ENCODE measurements at places on chromosomes 1 and 21.

DNA sequence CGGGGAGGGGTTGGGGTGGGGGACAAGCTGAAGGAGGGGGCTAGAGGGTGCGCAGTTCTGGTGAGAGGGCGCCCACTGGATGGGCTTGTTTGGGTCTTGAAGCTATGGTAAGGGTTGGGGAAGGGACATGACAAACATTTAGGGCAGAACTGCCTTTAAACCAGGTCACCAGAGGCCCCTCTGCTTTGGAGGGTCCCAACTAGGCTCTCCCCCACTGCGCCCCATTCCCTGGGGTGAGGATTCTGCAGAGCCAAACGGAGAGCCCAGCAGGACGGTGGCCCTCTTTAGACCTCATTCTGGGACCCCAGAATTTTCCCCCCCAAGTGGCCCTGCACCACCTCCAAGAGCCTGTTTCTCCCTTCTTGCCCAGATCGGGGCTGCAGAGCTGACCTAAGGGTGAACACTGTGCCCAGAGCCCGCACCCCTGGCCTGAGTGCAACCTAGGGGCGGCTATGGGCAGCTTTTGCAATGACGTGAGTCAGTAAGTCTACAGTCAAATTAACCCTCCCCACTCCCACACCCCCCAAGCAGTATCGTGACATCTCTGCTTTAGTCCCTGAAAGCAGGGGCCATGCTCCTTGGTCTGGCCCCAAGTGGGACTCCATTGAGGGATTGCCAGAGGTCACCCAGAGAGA is 593.8 kb downstream of the MATN1 start:
- no peaks in the 10 kb centered on the region for H3K27me3 ChIP-seq
- H3K36me3 ChIP-seq = no peaks in the 10 kb centered on the region
- H3K4me3 ChIP-seq = no peak overlapping the region
- DNase-seq = no peak
- no peaks in the 10 kb centered on the region for H3K4me1 ChIP-seq
- H3K27ac ChIP-seq = no peak overlapping the region

DNA sequence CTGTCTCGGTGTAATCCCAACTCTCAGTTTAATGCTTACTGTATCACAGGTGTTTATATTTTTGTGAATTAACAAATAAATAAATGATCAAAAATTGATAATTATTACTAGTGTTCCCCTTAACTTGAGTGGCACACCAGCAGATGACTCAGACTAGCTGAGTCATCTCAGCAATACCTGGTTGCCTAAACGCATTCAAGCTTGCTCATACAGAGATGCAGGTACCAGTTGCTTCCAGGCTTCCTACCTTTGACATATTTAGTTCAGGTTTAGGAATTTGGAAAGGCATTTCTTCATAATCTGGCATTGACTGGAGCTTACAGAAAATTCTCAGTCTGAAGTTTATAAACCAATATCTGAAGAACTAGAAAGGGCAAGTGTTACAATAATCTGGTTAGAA is 78.9 kb upstream of the LMO4 start:
- no peaks in the 10 kb centered on the region for H3K27me3 ChIP-seq
- H3K4me3 ChIP-seq = no peak overlapping the region
- no peaks in the 10 kb centered on the region for H3K4me1 ChIP-seq
- no peaks in the 10 kb centered on the region for H3K36me3 ChIP-seq
- DNase-seq = no peak

GRCh38 chr1:157004806-157005205 is 40.7 kb downstream of the ARHGEF11 start:
- H3K4me1 ChIP-seq = no peaks in the 10 kb centered on the region
- no peaks in the 10 kb centered on the region for H3K36me3 ChIP-seq
- H3K27me3 ChIP-seq = no peaks in the 10 kb centered on the region
- no peak for DNase-seq

GRCh38 chr21:42027822-42028765 is 17.9 kb upstream of the ZBTB21 start:
- H3K27me3 ChIP-seq = no peaks in the 10 kb centered on the region
- no peak overlapping the region for H3K27ac ChIP-seq
- H3K36me3 ChIP-seq = no peaks in the 10 kb centered on the region
- no peaks in the 10 kb centered on the region for H3K4me1 ChIP-seq
- no peak for DNase-seq
- H3K4me3 ChIP-seq = no peak overlapping the region

- H3K4me3 ChIP-seq = no peak overlapping the region
- H3K4me1 ChIP-seq = no peaks in the 10 kb centered on the region
- no peaks in the 10 kb centered on the region for H3K27me3 ChIP-seq
- DNase-seq = no peak
Measured at GRCh38 chr1:53031732-53032131, 30.3 kb upstream of the PODN start.

DNA sequence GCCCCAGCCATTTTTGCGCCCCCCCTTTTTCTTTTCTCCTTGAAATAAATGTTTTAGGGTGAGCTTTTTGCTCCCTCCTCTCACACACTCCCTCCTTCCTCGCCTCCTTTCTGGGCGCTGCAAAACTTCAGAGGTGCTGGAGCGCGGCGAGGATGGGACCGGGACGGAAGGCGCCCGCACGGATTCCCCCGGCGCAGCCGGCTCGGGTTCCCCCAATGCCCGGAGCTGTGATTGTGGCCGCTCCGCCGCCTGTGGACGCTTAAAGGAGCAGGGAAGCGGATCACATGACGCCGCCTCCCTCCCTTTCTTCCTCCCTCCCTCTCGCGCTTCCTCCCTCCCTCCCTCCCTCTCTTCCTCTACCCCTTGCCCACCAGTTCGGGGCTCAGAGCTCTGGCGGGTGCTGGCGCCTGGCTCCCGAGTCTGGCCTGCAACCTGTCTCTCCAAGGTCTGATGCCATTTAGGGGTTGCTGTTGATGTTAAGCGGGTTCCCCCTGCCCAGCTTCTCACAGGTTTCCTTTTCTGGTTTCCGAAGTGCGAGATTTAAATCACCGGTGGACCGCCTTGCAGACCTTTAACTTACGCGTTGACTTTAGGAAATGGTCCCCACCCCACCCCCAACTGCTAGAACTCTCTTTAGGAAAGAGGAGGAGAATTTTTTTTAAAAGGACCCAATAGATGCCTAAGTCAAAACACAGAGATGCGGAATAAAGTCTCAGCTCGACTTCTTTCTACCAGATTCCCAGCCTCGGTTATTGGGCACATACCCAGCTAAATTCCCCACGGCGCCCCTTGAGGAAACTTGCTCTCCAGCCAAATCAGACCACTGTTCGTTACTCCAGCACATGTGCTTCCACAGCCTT is at the start of gene WLS:
TSS of gene WLS (minus strand) at position 235 of the 860 bp plus-strand sequence. CDS start at position 11, 224 bp downstream.
- no peak within 1 kb of the TSS for H3K27ac ChIP-seq
- H3K4me1 ChIP-seq = no peaks in the 10 kb centered on the region
- no peak for DNase-seq
- H3K4me3 ChIP-seq = no peak within 1 kb of the TSS
- H3K36me3 ChIP-seq = no peaks in the 10 kb centered on the region

DNA sequence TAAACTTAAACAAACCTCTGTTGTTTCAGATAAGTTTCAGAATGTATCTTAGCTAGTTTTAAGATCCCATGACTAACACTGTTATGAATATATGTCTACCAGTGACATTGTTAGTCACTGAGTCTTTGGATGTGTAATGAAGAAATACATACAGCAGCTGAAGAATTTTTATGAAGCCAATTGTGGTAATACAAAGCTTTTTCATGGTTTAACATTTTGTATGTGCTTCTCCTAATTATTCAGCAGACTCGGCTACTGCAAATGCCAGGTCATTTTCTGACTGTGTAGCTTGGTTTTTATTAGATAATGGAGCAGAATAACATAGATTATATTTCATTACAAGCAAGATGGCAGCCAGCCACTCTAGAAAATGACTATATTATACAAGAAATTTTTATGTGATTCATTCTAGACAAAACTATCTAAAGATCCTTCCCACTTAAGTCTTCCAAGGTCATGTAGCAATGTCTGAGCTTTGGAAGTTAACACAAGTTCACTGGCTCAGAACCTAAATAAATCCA is 147.8 kb downstream of the TNFSF18 start:
- H3K4me1 ChIP-seq = peaks cover 26% of the 10 kb centered on the region
- DNase-seq = no peak
- H3K27ac ChIP-seq = no peak overlapping the region
- H3K4me3 ChIP-seq = no peak overlapping the region
- H3K36me3 ChIP-seq = no peaks in the 10 kb centered on the region

DNA sequence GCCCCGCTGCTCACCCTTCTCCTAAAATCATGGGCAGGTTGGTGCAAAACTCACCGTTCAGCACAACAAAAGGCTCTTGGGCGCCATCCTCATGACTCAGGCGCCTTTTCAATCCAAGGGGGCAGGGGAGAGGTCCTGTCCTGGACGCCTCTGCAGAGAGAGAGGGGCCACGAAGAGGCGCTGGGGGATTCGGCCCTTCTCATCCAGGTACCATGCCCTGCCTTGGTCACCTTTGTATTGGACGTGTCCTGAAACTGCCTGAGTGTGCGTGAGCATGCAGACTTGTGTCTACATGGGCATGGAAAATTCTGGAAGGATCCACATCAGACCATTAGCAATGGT is 53.5 kb downstream of the SLC37A1 start:
- no peak for DNase-seq
- H3K4me1 ChIP-seq = no peaks in the 10 kb centered on the region
- peaks cover 29% of the 10 kb centered on the region for H3K36me3 ChIP-seq

GRCh38 chr1:239308701-239309333 is 77.6 kb upstream of the CHRM3 start:
- no peak for DNase-seq
- no peak overlapping the region for H3K4me3 ChIP-seq
- H3K27me3 ChIP-seq = no peaks in the 10 kb centered on the region
- no peaks in the 10 kb centered on the region for H3K36me3 ChIP-seq

DNA sequence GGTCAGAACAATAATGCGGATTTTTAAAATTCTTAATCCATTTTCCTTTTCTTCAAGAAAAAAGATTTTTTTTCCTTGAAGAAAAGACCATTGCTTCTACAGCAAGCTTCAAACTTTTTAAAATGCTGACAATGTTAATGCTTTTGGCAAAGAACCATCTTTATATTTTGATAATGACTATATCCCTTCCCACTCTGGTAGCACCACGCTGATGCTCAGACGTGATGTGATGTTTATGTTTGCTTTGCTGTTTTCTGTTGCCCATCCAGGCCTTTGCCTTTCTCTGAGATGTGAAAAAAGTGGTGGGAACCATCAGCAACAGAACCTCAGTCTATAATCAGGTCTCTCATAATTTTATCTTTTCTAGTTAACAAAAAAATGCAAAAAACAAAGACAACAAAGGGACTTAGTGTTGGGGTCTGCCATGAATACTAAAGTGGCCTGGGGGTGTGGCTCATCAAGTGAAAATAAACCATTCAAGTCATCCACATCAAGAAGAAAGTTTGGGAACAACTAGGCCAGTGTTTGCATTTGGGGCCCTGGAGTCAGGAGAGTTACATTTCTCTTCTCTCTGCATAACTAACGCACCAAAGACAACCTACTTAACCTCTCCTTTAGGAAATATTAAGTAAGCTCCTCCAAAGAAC is 244.6 kb upstream of the DMRTA2 start:
- no peaks in the 10 kb centered on the region for H3K4me1 ChIP-seq
- no peak overlapping the region for H3K4me3 ChIP-seq
- no peaks in the 10 kb centered on the region for H3K27me3 ChIP-seq

DNA sequence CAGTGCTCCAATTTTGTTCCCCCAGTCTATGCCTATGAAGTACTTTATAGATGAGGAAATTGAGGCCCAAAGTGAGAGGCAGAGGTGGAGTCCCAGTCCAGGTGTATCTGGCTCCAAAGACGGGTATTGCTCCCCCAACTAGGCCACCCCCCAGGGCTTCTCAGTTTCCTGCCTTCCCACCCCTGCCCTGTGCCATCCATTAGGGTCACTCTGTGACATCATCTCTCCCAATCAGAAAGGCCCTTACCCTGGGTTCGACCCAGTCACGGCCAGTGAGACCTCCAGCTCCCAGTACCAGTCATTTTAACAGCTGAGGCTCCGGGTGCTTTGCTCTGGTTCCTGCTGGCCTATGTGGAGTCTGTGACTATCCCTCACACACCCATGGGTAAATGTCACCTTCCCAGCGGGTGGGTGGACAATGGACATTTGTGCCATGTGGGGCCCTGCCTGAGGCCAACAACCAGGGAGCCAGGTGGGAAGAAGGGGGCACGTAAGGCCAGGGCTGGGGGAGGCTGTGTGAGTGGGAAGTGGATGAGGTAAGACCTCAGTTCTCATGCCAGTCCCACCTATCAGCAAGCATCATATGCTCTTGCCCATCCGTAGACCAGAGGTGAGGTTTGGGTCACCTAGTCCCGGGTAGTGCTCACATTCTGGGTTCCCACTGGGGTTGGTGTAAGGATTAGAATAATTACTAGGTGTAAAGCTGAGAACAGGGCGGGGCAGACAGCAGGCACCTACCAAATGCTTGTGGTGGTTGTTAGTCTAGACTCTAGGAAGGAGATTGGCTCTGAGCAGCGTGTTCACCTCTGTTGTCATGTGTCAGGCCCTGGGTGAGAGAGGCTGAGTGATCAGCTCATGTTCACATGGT is 685.9 kb downstream of the MATN1 start:
- DNase-seq = no peak
- H3K27me3 ChIP-seq = no peaks in the 10 kb centered on the region
- no peak overlapping the region for H3K27ac ChIP-seq
- no peaks in the 10 kb centered on the region for H3K4me1 ChIP-seq

DNA sequence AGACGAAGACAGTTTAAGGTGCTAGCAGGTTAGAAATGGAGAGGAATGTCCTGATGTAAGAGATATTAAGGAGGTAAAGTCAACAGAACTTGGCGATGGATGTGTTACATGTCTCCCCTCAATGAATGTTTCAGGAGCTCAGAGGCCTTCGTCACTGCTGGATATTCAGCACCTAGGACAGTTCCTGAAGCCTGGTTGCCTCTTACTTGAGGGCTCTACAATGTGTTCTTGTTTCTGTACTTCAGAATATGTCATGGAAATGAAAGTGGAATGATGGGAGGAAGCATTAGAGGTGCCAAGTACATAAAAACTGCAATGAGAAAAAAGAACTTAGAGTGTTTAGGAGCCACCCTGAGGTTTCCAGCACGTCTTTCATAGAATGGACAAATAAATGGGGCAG is 17.7 kb downstream of the TNR start:
- no peaks in the 10 kb centered on the region for H3K36me3 ChIP-seq
- no peaks in the 10 kb centered on the region for H3K4me1 ChIP-seq
- DNase-seq = no peak
- H3K4me3 ChIP-seq = no peak overlapping the region

GRCh38 chr1:99993468-99993845 is 23.7 kb downstream of the SLC35A3 start:
- no peaks in the 10 kb centered on the region for H3K4me1 ChIP-seq
- no peaks in the 10 kb centered on the region for H3K36me3 ChIP-seq
- DNase-seq = no peak
- no peaks in the 10 kb centered on the region for H3K27me3 ChIP-seq
- no peak overlapping the region for H3K4me3 ChIP-seq

GRCh38 chr1:105891308-105891707 is 1165.2 kb upstream of the PRMT6 start:
- no peak overlapping the region for H3K4me3 ChIP-seq
- no peaks in the 10 kb centered on the region for H3K36me3 ChIP-seq
- DNase-seq = no peak
- no peak overlapping the region for H3K27ac ChIP-seq
- no peaks in the 10 kb centered on the region for H3K27me3 ChIP-seq

- H3K27me3 ChIP-seq = peaks cover 9% of the 10 kb centered on the region
- no peaks in the 10 kb centered on the region for H3K36me3 ChIP-seq
- H3K4me1 ChIP-seq = no peaks in the 10 kb centered on the region
- DNase-seq = no peak
- H3K4me3 ChIP-seq = no peak overlapping the region
Measured at GRCh38 chr1:34796990-34797389, 4.2 kb downstream of the GJA4 start.
